ENCODE measurements at places on chromosomes 11 and 22. TPM values are rescaled to one million over a fixed set of nuclear protein-coding genes. Genes with fewer than 3 reads are reported as not detected.

- no peak for DNase-seq
These were observed 22.4 kb downstream of the SLC22A6 start for GRCh38 chr11:62962391-62962790.

- no peak for DNase-seq
These were observed 43.9 kb downstream of the CCDC34 start for GRCh38 chr11:27319072-27319471.

The PIM3 gene
- 57.1 TPM for total RNA-seq

- DNase-seq = no peak
These were observed 69.7 kb downstream of the ETS1 start for GRCh38 chr11:128517451-128518230.

DNA sequence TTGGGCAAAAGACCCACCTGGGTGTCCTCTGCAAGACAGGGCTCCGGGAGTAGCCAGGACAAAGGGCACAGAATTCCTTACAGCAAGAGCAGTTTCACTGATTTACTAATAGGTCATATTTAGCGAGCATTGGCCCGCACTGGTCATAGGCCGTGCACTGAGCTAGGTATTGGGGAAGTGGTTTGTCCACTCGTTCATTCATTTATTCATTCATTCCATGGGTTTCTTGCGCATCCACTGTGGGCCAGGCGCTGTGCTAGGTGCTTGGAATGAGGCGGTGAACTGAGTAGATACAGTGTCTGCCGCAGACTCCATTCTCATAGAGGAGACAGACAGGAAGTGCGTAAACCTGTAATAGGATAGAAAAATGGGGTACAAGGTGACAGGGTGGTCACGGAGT is 13.2 kb upstream of the LINC01488 start:
- DNase-seq = peak; percentile 2

DNA sequence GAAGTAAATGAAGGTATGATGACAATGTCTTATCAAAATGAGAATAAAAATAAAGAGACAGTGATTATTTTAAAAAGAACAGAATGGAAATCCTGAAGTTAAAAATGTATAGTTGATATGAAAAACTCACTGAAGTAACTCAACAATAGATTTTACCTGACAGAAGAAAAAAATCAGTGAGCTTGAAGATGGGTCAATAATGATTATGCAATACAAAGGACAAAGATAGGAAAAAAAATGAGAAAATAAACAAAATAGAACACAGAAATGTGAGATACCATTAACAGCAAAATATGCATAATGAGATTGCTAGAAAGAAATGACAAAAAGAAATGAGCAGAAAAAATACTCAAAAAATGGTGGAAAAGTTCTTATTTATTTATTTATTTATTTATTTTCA is 19.1 kb upstream of the APLNR start:
- no peak for DNase-seq

DNA sequence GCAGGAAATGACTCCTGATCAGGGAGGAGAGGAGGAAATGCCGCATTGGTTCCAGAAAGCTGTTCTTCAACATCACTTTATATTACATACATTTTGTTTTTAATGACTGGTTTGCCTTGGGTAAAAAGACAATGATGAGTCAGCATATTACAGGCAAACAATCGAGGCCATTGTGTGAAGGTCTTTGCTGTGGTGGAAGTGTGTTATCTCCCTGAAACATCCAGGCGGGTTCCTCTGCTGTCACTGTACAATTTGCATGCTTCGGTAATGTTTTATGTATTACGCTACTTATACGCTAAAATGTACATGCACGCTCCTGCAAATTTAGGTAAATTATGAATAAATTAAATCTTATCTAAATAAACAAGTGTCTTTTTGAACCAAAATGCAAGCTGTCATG is 161.1 kb downstream of the KIRREL3 start:
- no peak for DNase-seq

The OR51B4 gene
- not detected for total RNA-seq

Measured in left ventricle myocardium inferior (tissue), 1 donor.